ENCODE measurements at places on chromosomes 12 and 14.

GRCh38 chr12:74903522-74903921, 306.1 kb downstream of the KCNC2 start:
- no peak for DNase-seq

- no peak for DNase-seq
Observed at GRCh38 chr12:131264635-131265034, 310.9 kb downstream of the ADGRD1 start.

- DNase-seq, result peak; percentile 75
Observed at GRCh38 chr12:103632554-103633216, 45.6 kb downstream of the STAB2 start.

DNA sequence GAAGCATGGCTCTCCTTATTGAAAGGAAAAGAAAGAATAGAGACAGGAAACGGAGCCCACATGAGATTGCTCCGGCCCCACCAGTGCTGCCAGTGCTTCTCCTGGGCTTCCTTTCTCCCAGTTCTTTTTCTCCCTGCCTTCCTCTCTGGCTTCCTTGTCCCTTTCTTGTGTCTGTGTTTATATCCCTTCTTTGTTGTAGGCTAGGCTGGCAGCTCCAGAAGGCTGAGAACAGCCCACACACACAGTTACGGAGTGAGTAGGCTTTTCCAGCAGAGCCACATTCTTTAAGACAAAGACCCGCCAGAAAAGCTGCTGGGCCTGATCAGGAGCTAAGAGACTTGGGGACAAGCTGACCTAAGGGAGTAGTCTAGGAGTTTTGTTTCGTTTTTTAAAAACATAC, 13.0 kb downstream of the CIPC start:
- peak; percentile 22 for DNase-seq

DNA sequence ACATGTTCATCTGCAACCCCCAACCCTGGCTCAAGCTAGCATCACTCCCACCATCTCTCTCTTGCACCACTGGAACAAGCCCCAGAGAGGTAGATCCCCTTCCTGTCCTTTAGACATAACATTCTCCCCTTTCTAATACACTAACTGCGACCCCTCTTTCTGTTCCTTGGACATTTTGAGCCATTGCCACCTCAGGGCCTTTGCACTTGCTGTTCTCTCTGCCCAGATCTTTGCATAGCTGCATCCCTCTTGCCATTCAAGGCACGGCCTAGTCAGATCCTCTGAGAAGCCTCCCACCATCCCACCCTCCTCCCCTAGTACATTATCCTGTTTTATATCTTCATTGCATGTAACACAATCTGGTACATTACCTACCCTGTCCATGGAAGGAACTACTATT, 16.5 kb downstream of the FOXN3 start:
- no peak for DNase-seq

GRCh38 chr14:90897022-90897421, 80.8 kb upstream of the TTC7B start:
- DNase-seq, result no peak

- DNase-seq, result peak; percentile 89
Observed at GRCh38 chr12:66066137-66066928, 64.2 kb downstream of the LLPH start.

DNA sequence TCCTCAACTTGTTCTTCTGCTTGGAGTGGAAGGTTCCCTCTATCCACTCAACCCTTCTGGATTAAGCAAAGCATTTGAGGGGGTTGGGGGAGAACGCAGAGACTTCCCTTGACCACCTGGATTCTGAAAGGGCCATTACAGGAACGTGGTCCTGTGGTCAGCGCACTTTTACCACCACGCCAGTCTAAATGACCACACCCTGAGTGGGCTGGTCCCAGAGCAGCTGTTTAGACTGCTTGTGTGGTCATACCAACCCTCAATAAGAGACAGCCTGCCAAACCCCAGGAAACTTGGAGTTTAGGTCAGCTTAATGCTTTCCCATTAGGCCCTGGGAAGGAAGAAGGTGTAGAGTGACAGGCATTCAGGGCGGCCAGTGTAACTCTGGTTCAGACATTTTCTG, 165.5 kb upstream of the ATP2B1 start:
- no peak for DNase-seq

GRCh38 chr14:21915826-21916225, 242.2 kb upstream of the OR4E1 start:
- DNase-seq, result peak; percentile 11

DNA sequence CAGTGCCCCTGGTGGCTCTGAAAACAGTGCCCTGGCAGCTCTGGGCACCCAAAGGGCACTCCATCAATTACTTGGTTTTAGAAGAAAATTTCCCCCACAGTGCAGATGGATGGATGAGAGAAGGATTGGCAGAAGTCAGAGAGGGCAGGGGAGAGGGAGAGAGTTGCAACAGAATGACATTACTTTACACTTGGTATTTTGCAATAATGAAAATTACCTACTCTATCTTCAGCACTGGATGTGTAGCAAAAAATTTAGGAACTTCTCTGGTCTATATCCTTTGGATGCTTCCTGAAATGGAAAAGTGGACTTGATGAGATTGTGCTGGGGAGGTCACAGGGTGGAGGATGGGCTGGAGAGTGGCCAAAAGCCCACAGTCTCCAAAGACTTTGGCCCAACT, 193.2 kb downstream of the CHST11 start:
- DNase-seq, result no peak

DNA sequence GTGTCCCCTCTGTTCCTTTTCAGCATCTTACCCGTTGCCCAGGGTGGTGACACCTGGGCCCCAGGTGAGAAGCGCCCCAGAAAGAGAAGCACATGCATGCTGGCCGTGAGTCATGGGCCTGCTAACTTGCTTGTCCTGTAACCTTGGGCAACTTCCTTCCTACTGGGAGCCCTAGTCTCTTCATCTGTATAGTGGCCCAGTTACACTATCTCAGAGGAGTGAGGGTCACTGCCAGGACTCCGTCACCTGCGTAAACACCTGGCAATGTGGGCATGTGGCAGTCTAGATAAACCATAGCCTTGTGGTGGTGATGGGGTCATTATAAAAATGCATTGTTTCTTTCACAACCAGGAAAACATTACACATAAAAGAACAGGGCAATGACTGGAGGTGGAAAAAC, 125.2 kb downstream of the SLC25A47 start:
- DNase-seq, result no peak

- DNase-seq, result no peak
Observed at GRCh38 chr12:121245031-121245430, 35.1 kb downstream of the P2RX4 start.

DNA sequence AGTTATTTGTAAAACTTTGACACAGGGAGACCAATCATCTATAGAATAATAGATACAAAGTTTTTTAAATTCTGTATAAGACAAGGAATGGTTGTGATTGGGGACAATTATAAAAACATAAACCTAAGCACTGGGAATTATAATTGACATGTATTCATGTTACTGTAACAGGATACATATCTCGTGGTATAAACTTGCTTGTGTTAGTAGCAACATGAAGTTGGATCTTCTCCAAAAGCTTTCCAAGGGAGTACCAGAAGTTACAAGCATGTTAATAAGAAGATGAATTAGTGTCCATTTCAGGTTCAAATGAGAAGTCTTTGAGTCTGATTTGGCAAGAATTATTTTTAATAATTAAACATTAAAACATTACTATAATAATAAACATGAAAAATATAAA, 42.2 kb downstream of the CDKL1 start:
- DNase-seq, result peak; percentile 76

DNA sequence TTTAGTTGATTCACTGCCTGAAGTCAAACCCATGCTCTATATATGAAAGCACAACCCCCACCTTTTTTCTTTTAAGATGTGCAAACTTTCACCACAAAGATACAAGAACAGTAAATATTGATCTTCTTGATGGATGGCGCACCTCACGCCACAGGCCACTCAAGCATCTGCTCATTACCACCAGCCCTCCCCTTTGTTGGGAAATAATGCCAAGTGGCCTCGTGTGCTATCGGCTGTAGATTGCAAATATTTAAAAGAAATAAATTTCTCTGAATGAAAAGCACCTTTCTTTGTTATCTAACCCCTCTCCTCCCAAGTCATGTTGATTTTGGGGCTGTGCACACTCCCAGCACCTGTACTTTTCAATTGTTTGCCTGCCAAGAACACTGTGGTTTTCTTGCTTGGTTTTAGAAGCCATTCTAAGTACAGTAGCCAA, 122.7 kb downstream of the C12orf42 start:
- DNase-seq, result no peak

GRCh38 chr14:73173092-73173735, 36.9 kb downstream of the PSEN1 start:
- peak; percentile 85 for DNase-seq

- no peak for DNase-seq
Observed at GRCh38 chr12:92912052-92912451, 17.0 kb downstream of the EEA1 start.

- DNase-seq, result no peak
Observed at GRCh38 chr12:131381716-131382430, 329.0 kb upstream of the SFSWAP start.

DNA sequence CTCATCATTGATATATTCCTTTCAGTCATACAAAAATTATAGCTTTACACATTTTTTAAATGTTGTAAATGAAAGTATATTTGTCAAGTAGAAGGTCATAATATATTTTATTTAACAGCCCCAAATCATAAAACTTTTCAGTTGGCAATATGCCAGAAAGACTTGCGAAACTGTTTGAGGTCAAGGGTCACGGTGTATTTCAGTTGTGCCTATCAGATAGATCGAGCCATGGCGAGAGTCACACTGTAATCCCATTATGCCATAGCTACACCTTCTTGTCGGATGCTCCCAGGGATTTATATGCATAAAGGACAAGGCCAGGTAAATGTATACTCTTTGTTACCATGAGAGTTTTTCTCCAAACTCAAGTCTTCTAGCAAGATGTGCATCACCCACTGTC, 26.7 kb upstream of the G2E3 start:
- no peak for DNase-seq

- no peak for DNase-seq
Observed at GRCh38 chr12:89217472-89217871, 134.8 kb downstream of the DUSP6 start.

DNA sequence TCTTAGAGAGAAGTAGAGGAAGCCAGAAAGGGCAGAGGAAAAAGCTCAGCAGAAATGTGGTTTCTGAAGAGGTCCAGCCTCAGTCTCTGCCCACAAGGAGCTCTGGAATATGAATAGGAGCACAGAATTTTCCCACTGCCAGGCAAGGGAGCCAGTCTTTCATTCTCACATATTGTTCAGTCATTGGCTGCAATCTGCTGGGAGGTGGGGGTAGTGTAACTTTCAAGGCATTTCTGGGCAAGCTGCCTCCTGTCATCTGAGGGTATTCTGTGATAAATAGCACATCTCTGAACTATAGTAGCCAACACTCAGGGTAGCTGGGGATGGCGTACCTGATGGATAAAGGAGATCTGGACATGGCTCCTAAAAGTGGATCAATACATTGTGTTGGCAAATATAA, 127.2 kb downstream of the LRRK2 start:
- DNase-seq, result no peak

- DNase-seq, result no peak
Observed at GRCh38 chr12:110785240-110785639, 42.5 kb upstream of the PPP1CC start.

GRCh38 chr14:95993768-95994592, 45.2 kb upstream of the C14orf132 start:
- DNase-seq, result peak; percentile 68

GRCh38 chr12:115455268-115455681, 771.3 kb upstream of the TBX3 start:
- no peak for DNase-seq

- DNase-seq, result no peak
Observed at GRCh38 chr14:68836082-68836481, 43.2 kb upstream of the ZFP36L1 start.

DNA sequence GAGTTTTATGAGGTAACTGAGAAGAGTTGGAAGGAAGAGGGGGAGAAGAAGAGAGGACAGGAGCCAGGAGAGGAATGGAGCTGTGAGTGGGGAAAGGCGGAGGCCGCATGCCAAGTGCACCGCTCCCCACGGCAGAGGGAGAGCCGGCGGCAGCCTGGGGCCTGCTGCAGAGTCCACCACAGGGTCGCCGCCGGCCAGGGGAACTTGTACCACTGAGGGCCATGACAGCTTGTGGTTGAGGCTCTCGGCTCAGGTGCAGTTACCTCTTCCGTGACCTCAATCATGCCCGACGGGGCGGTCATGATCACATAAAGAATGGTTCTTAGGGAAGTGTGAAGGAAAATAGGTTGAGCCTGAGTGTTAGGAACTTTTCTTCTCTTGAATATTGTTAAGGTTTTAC, 325.0 kb downstream of the SNAPC1 start:
- no peak for DNase-seq

DNA sequence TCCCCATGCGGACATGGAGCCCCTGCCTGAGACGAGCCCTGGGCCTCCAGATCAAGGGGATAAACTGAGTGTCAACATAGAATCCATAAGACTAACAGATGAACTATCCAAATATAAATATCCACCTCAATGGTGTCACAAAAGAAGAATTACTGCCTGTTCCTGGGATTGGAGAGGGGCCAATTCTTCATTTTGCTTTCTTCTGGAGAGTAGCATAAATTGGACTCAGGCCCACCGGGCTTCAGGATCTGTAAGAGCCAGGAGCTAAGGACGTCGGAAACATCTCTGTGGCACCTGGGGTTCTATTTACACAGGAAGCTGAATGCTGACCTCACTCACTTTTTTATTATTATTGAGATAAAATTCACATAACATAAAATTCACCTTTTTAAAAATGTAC, 408.2 kb upstream of the CCDC196 start:
- peak; percentile 4 for DNase-seq

GRCh38 chr12:76568130-76568529, 8.6 kb upstream of the OSBPL8 start:
- no peak for DNase-seq

DNA sequence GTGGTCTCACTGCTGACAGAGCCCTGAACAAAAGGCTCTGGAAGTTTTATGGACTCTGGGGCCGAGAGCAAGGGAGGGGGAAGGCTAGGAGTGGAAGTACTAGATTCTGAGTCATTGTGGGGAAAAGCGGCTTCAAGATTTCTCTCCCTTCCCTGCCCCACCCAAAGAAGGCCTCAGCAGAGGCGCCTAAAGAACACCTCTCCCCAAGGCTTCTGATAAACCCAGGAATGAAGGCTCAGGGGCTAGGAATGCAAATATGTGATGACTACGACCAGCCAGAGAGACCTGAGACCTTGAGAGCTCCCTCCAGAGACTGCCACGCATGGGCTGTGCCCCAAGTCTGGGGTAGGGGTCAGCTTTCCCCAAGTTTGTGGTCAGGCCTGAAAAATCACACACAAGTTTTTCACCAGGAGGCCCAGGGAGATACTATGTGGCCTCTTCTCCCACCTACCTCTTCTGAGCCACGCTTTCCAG, 130.7 kb upstream of the HIF1A start:
- peak; percentile 93 for DNase-seq

- DNase-seq, result peak; percentile 36
Observed at GRCh38 chr12:3744229-3744901, 8.5 kb downstream of the CRACR2A start.

All from choroid plexus epithelial cell (primary cell).